ENCODE measurements at places on chromosomes 11 and 22. TPM values are rescaled to one million over a fixed set of nuclear protein-coding genes. Genes with fewer than 3 reads are reported as not detected.
A peak's percentile ranks its signal among the peaks of the same experiment; 100 is the strongest.

- H3K27me3 ChIP-seq: no peaks in the 10 kb centered on the region
- no peaks in the 10 kb centered on the region for H3K36me3 ChIP-seq
- H3K4me1 ChIP-seq: peaks cover 10% of the 10 kb centered on the region
- no peak overlapping the region for H3K4me3 ChIP-seq
- no peak overlapping the region for H3K27ac ChIP-seq
These were observed 82.5 kb upstream of the SORL1-AS1 start for GRCh38 chr11:121535129-121535796.

DNA sequence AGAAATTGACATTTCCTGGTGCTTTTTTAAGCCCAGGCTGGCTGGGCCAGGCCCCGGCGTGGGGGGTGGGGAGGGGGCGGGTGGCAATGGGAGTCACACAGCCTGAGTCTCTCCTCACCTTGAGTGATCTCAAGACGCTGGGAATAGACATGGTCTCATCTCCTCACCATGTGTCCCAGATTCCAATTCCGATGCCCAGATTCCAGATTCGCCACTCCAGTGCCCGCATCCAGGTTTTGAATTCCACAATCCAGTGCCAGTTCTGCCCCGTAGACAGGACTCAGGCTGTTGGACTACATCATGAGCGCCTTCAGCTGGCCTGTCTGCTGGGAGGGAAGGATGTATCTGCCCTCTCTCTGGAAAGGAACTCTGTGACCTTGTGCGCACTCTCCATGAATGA is 19.1 kb downstream of the KCNC1 start:
- no peak overlapping the region for H3K4me3 ChIP-seq
- no peaks in the 10 kb centered on the region for H3K4me1 ChIP-seq
- no peaks in the 10 kb centered on the region for H3K36me3 ChIP-seq
- H3K27me3 ChIP-seq: no peaks in the 10 kb centered on the region
- H3K27ac ChIP-seq: no peak overlapping the region

DNA sequence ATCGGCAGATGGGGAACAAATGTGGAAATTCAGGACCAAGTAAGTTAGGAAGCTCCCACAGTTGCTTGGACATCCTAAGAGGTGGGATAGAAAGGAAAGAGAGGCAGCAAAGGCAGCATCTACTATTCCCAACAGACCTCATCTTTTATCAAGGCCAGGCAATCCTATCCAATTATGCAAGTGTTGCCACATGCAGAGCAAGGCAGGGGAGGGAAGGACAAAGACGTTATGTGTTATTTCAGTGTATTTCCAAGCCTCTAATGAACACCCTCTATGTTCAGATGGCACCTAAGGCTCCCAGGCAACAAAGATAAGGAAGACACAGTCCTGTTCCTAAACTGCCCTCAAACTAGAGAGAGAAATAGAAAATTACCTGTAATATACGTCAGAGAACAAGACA is 9.2 kb downstream of the TIGD3 start:
- H3K4me3 ChIP-seq: no peak overlapping the region
- peaks cover 3% of the 10 kb centered on the region for H3K4me1 ChIP-seq
- H3K36me3 ChIP-seq: no peaks in the 10 kb centered on the region
- H3K27me3 ChIP-seq: no peaks in the 10 kb centered on the region

GRCh38 chr11:111795334-111795985 is 29.3 kb upstream of the PPP2R1B start:
- H3K27me3 ChIP-seq: no peaks in the 10 kb centered on the region
- no peak overlapping the region for H3K27ac ChIP-seq
- no peaks in the 10 kb centered on the region for H3K36me3 ChIP-seq
- H3K4me1 ChIP-seq: peaks cover 11% of the 10 kb centered on the region
- no peak overlapping the region for H3K4me3 ChIP-seq
- no peak for DNase-seq

GRCh38 chr22:18999008-18999407 is 62.9 kb upstream of the PRODH start:
- no peak for DNase-seq
- H3K36me3 ChIP-seq: no peaks in the 10 kb centered on the region
- H3K27me3 ChIP-seq: peaks cover 7% of the 10 kb centered on the region
- no peak overlapping the region for H3K4me3 ChIP-seq
- no peak overlapping the region for H3K27ac ChIP-seq

Gene PRR5
- 9.1 TPM for polyA plus RNA-seq

DNA sequence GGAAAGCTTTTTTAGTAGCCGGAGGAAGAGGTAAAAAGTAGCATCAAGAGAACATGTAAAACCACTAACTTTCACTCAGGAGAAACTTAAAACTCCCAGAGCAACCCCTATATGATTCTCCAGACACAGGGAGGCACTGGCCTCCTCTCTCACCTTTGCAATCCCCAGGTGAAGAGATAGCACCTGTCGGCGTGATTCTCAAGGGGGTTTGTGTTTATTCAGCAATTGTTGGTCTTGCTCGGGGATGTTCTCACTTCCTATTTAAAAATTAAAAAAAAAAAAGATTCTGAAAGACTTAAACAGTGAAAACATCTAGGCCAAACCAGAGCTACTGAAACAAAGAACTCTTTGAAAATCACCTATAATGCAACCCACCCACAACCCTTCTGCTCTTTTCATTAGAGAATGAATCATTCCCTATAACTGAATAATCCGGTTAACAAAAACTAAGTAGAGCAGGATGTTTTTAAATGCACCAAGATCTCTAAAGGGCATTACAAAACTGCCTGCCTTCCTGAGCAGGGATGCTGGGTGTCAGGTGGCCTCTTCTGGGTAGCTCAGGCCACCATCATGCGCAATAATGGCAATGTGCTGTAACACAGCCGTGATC is 24.9 kb downstream of the DHCR7 start:
- peaks cover 5% of the 10 kb centered on the region for H3K27me3 ChIP-seq
- no peaks in the 10 kb centered on the region for H3K36me3 ChIP-seq
- DNase-seq: no peak
- H3K27ac ChIP-seq: no peak overlapping the region

GRCh38 chr11:59755701-59756557 is 753 bp downstream of the STX3 start:
- H3K4me1 ChIP-seq: peaks cover 21% of the 10 kb centered on the region
- H3K36me3 ChIP-seq: peaks cover 11% of the 10 kb centered on the region
- peak overlapping the region; percentile 95 for H3K27ac ChIP-seq
- H3K27me3 ChIP-seq: no peaks in the 10 kb centered on the region
- no peak for DNase-seq
- H3K4me3 ChIP-seq: peak overlapping the region; percentile 87

GRCh38 chr22:27677905-27678458 is 123.6 kb downstream of the MN1 start:
- H3K27ac ChIP-seq: no peak overlapping the region
- DNase-seq: no peak
- no peaks in the 10 kb centered on the region for H3K36me3 ChIP-seq
- H3K4me1 ChIP-seq: no peaks in the 10 kb centered on the region
- no peak overlapping the region for H3K4me3 ChIP-seq

DNA sequence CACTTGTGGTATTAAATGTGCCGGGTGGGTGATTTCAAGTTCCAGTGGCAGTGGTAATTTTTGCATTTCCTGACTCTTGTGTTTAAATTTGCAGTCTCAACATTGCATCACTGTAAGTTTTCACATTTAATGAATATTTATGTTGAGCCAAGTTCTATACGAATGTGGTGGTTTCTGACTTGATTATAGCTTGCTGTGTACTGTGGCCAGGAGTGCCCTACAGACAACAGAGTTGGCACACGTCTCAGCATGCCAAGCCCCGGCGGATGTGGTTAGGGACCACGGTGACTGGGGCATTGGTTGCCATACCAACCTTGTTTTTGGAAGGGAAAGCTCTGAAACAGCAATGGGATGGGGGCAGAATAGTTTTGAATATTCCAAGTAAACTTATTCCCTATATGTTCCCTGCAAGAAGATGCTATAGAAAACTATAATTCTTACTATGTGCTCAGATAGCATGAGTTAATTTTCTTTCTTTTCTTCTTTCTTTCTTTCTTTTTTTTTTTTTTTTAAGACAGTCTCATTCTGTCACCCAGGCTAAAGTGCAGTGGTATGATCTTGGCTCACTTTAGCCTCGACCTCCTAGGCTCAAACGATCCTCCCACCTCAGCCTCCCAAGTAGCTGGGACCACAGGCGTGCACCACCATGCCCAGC is 16.0 kb downstream of the ZNRF3 start:
- no peaks in the 10 kb centered on the region for H3K27me3 ChIP-seq
- H3K4me3 ChIP-seq: no peak overlapping the region
- no peaks in the 10 kb centered on the region for H3K36me3 ChIP-seq
- peak; percentile 66 for DNase-seq
- peaks cover 74% of the 10 kb centered on the region for H3K4me1 ChIP-seq

GRCh38 chr11:95415837-95416304 is 184.9 kb upstream of the SESN3 start:
- H3K4me3 ChIP-seq: no peak overlapping the region
- no peaks in the 10 kb centered on the region for H3K27me3 ChIP-seq
- no peak for DNase-seq
- H3K36me3 ChIP-seq: no peaks in the 10 kb centered on the region
- no peak overlapping the region for H3K27ac ChIP-seq

DNA sequence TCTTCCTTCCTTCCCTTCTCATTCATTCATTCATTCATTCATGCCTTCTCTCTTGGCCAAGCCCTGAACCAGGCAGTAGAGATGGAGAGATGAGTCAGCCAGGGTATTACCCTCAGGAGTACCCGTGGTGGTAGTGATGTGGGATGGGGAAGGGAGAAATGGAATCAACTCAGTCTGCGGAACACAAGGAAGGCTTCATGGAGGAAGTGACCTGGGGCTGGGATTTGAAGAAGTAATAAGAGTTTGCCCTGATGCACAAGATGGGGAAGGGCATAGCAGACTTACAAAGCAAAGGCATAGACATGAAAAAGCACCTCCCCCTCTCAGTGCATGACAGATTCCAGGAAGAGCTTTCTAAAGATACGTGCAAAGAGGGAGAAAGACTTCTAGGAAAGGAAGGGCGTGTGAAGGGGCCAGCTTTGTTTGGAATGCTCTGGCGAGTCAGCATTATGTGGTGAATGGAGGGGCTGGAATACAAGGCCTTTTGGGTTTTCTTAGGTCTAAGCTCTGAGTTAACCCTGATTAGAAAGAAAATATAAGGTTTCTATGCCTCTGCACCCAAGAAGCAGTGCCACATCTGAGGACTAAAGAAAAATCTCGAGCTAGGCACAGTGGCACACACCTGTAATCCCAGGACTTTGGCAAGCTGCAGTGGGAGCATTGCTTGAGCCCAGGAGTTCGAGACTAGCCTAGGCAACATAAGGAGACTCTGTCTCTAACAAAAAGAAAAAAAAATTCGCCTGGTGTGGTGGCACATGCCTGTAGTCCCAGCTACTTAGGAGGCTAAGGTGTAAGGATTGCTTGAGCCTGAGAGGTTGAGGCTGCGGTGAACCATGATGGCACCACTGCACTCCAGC is 36.4 kb upstream of the ACER3 start:
- H3K4me3 ChIP-seq: no peak overlapping the region
- DNase-seq: peak; percentile 49
- peaks cover 35% of the 10 kb centered on the region for H3K4me1 ChIP-seq
- no peaks in the 10 kb centered on the region for H3K36me3 ChIP-seq
- H3K27ac ChIP-seq: peak overlapping the region; percentile 83
- no peaks in the 10 kb centered on the region for H3K27me3 ChIP-seq

DNA sequence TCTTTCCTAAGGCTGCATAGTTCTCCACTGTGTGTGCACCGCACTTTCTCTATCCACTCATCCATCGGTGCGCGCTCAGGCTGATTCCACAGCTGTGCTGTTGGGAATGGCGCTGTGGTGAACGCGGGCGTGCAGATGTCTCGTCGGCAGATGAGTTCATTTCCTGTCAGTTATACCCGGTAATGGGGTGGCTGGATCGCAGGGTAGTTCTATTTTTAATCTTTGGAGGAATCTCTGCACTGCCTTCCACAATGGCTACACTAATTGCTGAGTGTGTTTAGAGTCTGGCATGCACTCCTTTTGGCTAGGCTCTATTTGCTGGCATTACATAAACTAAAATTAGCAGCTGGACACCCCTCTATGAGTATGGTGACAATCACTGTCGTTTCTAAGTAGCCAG is 27.9 kb upstream of the KRTAP5-7 start:
- DNase-seq: no peak
- no peak overlapping the region for H3K4me3 ChIP-seq
- H3K4me1 ChIP-seq: no peaks in the 10 kb centered on the region

DNA sequence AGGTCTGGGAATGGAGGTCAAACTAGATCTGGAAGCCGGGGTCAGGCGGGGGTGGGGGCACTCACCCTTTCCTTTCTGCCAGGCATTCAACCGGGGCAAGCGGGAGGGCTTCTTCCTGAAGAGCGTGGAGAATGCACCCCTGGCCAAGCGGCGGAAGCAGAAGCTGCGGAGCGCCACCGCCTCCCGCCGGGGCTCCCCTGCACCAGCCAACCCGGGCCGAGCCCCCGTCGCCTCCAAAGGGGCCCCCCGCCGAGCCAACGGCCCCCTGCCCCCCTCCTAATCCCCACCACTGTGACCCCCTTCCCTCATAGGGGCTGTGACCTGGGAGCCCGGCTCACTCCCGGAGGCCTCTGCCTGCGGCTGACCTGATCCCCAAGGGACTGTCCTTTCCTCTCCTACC is 12.2 kb downstream of the RPS6KA4 start:
- peaks cover 15% of the 10 kb centered on the region for H3K36me3 ChIP-seq
- no peak overlapping the region for H3K4me3 ChIP-seq
- no peaks in the 10 kb centered on the region for H3K27me3 ChIP-seq
- DNase-seq: no peak

DNA sequence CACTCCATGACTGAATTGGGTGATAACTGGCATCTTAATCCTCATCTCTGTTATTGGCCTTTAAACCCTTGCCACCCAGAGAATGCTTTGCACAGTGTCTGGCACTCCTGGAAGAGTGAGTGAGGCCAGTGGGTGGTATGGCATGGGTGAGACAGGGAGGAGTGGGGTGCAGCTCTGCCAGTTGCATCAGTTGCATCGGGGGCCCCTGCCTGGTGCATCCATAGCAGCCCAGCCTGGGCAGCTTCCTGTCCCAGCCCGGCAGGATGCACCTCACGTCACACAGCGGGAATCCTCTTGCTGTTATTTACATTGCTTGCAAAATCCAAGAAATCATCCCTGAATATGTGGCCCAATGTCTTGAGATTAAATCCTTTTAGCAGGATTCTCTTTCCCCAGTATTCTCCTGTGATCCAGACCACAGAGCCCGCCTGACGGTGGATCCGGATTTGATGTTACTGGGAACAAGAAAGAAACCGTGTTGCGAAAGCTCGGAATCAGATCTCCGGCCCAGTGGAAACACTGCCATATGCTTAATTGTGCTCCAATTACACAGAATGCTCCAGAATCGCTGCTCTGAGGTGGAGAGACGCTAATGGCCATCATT is 37.6 kb upstream of the MN1 start:
- no peaks in the 10 kb centered on the region for H3K4me1 ChIP-seq
- H3K27ac ChIP-seq: no peak overlapping the region
- H3K36me3 ChIP-seq: no peaks in the 10 kb centered on the region
- H3K27me3 ChIP-seq: no peaks in the 10 kb centered on the region

GRCh38 chr11:111937461-111937769 is 272 bp downstream of the DIXDC1 start:
- H3K4me1 ChIP-seq: peaks cover 33% of the 10 kb centered on the region
- peak overlapping the region; percentile 63 for H3K4me3 ChIP-seq
- no peak for DNase-seq
- H3K36me3 ChIP-seq: no peaks in the 10 kb centered on the region
- no peak overlapping the region for H3K27ac ChIP-seq
- no peaks in the 10 kb centered on the region for H3K27me3 ChIP-seq

Gene SLC22A12
- not detected for polyA plus RNA-seq

Measured in keratinocyte (primary cell).